Bronchus fibroblast of lung (primary cell): ENCODE measurements at places on chromosomes 1 and 21. TPM values are rescaled to one million over a fixed set of nuclear protein-coding genes. Genes with fewer than 3 reads are reported as not detected.

CA6 gene
- total RNA-seq = not detected in 2 replicates

LDLRAP1 gene
- 9.7 and 9.8 TPM in 2 replicates for total RNA-seq

HEYL gene
- under 0.01 TPM in 1 of 2 replicates, not detected in the other for total RNA-seq

RGL1 gene
- 6.2 and 7.0 TPM in 2 replicates for total RNA-seq

MROH7 gene
- total RNA-seq = not detected in 2 replicates

FCGR3A gene
- total RNA-seq = not detected in 2 replicates

ADGRB2 gene
- total RNA-seq = 5.2 and 5.9 TPM in 2 replicates
